ENCODE measurements at places on chromosomes 3 and 15.

- peak; percentile 61 for DNase-seq
These were observed 773.8 kb downstream of the MECOM start for GRCh38 chr3:168889666-168890065.

GRCh38 chr3:125104639-125105038 lies 48.8 kb upstream of the HEG1 start:
- DNase-seq: no peak

DNA sequence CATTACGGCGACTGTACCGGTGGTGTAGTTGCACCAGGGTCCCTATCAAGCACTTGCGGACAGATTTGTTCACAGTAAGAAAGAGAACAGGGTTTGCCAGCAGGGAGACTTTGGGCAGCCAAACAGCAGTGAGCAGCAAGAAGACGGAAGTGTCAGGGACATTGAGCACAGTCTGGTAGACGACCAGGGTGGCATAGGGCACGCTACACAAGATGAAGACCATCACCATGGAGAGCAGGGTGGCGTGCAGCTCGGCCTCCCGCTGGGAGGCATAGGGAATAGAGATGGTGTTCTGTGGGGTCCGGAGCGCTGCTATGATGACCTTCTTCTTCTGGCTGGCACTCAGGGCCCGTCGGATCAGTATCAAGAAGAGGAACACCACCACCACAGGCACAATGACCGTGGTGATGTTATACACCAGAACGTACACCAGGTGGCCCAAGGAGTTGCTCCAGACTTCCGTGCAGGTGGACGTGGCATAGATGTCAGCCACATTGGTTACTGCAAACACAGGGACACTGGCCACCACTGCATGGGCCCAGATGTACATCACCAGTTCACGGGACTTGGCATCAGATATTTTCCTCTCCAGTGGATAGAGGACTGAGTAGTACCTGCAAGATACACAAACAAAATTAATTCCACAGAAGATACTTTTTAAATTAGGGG lies 19.1 kb upstream of the FSIP1 start:
- peak; percentile 20 for DNase-seq

DNA sequence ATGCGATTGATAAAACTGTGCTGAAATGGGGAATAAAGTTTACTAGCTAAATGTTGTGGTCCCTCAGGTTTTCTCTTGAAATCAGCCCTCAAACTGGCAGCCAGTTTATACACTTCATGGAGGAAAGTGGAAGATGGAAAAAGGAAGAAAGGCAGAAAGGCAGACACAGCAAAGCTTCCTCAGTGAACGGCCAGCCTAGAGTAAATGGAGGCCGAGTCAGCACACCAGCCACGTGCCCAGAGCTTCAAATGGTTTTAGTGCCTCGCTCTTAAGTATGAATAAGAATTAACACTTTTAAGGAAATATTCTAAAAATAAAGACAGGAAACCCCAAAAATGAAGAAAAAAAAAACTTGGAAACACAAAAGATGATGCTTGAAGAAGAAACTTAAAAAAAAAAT lies 48.3 kb downstream of the GNB4 start:
- DNase-seq: no peak

- peak; percentile 59 for DNase-seq
These were observed 50.5 kb downstream of the MYO1E start for GRCh38 chr15:59322056-59322759.

- DNase-seq: no peak
These were observed 22.5 kb downstream of the RHOA start for GRCh38 chr3:49389297-49389696.

DNA sequence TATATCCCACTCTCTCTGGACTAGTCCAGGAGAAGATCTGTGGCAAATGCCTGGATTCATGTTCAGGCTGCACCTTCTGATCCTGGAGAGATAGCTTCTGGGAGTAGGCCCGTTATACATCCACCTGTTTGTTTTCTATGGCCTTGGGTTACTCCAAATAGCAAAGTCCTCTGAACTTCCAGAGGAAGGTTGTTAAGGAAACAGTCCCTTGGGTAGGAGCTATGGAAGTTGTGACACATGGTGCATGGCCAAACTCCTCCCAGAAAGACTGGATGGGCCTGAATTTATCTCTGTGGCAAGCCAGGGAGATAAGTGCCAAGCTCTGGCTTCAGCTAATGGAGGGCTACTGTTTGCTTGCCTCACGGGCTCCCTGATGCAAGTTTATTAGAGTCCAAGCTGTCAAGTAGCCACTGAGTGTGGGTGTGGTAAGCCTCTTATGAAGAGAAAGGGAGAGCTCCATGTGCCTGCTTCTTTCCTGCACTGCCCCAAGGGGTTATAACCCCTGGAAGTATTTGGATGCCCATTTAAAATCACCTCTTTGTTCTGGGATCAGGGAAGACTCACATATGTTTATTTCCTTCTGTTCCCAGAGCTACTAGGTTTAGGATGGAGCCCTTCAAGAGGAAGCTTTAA lies 328.7 kb upstream of the ATP11B start:
- DNase-seq: no peak

DNA sequence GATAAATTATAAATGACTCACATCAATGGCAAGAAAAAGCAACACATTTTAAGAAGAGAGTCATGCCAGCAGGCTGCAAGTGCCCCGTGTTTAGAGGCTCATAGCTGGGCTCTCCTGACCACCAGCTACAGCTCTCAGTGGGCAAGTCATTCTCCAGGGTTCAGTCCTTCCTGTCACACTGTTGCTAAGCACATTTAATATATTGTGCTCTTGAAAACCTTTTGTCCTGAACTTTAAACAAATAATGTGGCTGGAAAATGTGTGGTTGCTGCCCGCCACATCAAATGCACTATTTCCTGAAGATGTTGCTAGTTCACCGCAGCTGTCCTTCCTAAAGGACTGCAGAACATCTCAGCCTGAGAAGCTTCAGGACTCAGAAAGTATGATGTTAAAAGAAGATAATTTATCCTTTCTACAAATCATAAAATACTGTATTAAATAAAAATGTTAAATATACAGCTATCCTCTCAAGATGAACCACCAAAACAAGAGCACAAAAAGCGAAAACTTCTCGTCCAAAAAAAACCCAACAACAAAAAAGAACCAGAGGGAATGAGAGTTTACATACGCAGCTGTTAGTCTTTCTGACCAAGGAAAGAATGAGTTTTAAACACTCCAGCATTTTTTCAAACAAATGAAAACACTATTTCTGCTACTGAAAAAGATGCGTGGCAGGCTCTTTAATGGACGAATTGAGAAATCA lies 951 bp downstream of the TARS3 start:
- DNase-seq: peak; percentile 44

DNA sequence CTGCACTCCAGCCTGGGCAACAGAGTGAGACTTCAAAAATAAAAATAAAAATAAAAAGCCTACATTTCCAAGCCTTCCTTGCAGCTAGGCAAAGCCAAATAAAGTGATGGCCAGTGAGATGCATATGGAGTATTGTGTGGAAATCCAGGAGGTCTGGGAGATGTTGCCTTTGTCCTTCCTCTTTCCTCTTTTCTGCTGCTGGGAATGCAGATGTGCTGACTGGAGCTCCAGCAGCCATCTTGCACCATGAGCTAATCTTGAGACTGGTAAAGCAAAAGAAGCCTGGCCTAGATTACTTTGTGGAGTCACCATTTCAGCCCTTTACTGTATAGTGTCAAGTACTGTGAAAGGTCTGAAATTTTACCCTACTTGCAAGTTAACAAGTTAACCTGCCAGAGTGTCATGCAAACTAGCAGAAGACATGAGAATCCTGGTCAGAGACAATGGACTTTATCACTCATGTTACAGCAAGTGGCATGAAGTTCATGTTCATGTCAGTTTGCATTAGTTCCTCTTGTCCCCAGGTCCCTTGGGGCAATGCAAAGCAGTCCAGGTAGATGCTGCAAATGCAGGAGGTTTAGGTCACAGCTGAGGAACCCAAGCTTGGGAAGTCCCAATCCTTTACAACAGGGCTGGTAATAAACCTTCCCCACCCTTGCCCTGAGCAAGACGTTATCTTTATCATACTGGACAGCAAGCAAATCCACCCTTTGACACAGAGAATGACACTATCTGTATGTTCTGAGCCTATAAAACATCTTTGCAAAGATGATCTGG lies 103.1 kb downstream of the TLE3 start:
- peak; percentile 30 for DNase-seq

DNA sequence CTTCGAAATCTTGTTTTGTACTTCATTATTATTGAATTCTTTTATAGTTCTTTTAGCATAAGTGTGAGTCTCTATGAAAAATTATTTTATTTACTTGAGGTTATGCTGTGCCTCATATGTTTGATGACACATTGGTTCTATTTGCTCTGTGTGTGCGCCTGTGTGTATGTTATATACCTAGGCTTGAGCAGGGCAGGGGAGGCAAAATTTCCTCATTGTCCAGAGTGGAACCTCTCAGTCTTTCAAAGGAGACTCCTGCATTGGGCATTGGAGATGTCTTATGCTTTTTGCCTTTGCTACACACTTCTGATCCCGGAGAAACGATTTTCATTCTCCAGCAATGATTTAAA lies 58.4 kb downstream of the ALCAM start:
- DNase-seq: no peak

GRCh38 chr3:53382106-53382505 lies 34.8 kb upstream of the DCP1A start:
- DNase-seq: no peak

DNA sequence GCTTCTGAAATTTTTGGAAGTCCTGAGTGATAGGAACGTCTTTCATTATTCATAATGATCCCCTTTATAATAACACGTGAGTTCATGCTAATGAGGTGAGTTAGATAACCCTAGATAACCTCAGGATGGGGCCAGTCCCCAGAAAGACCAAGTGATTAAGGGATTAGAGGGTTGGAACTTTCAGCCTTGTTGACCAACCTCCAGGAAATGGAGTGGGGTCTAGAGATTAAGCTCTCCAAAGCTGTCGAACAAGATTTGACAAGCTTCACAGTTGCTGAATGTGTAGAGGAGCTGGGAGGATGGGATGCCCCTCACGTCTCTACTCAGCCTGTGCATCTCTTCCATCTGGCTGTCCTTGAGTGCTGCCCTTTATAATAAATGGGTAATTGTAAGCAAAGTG lies 107.1 kb downstream of the ZMAT3 start:
- DNase-seq: no peak

GRCh38 chr3:63046152-63046551 lies 170.9 kb upstream of the CADPS start:
- peak; percentile 40 for DNase-seq

- no peak for DNase-seq
These were observed 6.6 kb downstream of the NLGN1 start for GRCh38 chr3:173404156-173404555.

- DNase-seq: peak; percentile 82
These were observed 55.0 kb upstream of the CHD2 start for GRCh38 chr15:92845126-92845508.

GRCh38 chr3:130604806-130605205 lies 87.8 kb downstream of the COL6A6 start:
- DNase-seq: no peak

- no peak for DNase-seq
These were observed 16.6 kb downstream of the KPNA1 start for GRCh38 chr3:122498152-122498551.

- DNase-seq: no peak
These were observed 60.0 kb downstream of the ZNF385D start for GRCh38 chr3:21691036-21691435.

DNA sequence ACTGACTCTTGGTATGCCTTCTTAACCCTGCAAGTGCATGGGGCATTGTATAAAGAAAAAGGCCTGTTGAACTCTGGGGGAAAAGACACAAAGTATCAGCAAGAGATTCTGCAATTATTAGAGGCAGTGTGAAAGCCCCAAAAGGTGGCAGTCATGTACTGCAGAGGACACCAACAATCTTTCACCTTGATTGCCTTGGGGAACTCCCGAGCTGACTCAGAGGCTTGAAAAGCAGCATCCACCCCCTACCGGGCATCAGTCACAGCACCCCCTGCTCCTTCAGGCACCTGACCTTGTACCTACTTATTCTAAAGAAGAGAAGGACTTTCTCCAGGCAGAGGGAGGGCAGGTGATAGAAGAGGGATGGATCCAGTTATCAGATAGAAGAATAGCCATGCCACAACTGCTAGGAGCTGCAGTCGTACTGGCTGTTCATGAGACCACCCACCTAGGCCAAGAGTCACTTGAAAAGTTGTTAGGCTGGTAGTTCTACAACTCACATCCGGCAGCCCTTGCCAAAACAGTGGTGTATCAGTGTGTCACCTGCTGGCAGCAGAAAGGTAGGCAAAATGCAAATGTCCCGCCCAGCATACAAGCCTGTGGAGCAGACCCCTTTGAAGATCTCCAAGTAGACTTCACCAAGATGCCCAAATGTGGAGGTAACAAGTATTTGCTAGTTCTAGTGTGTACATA lies 241.6 kb upstream of the CNTN6 start:
- no peak for DNase-seq

DNA sequence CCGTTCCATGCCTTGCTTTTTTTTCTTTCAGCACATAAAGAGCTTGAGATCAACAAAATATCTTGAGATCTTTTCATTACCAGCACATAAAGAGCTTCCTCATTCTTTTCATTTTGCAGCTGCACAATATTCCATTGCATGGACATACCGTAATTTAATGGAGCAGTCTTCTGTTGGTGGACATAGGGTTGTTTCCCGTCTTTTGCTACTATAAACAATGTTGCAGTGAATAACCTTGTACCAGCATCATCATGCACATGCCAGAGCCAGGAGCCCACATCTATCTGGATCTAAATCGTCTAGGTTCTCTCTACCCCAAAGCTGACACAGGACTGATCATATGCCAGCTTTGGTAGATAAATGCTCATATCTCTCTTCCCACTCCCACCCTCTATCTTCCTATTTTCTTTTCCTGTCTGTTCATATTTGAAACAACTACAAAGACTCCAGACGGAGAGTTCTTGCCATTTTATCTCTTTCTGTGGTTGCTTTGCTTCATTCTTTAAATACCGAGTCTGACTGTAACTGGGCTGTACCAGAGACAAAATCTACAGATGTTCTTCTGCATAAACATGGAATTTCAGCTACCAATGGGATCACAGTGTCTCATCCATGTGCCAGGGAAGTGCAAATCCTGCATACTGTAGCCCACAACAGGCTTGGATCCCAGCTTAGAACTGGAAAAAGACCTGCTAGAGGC lies 47.1 kb upstream of the AKAP13 start:
- DNase-seq: no peak

- peak; percentile 39 for DNase-seq
These were observed 36.3 kb downstream of the CDC25A start for GRCh38 chr3:48151807-48152427.

- DNase-seq: no peak
These were observed 66.7 kb downstream of the SLC24A1 start for GRCh38 chr15:65688462-65688861.

- no peak for DNase-seq
These were observed 71.4 kb upstream of the RASGRF1 start for GRCh38 chr15:79161837-79162508.

- DNase-seq: no peak
These were observed 17.4 kb downstream of the FILIP1L start for GRCh38 chr3:100096866-100097265.

GRCh38 chr3:100083209-100083608 lies 31.1 kb downstream of the FILIP1L start:
- no peak for DNase-seq

- no peak for DNase-seq
These were observed 123.0 kb downstream of the ASB7 start for GRCh38 chr15:100725121-100726069.

All from small intestine (tissue), 16 donors.